Activated gamma-delta T cell treated with anti-CD3 and anti-CD28 coated beads, Interleukin-2, amount 50 U/mL, for 16 hours (primary cell): ENCODE measurements at places on chromosomes 5 and 9.

- DNase-seq: no peak
Observed at GRCh38 chr5:6404129-6404528, 25.8 kb upstream of the MED10 start.

DNA sequence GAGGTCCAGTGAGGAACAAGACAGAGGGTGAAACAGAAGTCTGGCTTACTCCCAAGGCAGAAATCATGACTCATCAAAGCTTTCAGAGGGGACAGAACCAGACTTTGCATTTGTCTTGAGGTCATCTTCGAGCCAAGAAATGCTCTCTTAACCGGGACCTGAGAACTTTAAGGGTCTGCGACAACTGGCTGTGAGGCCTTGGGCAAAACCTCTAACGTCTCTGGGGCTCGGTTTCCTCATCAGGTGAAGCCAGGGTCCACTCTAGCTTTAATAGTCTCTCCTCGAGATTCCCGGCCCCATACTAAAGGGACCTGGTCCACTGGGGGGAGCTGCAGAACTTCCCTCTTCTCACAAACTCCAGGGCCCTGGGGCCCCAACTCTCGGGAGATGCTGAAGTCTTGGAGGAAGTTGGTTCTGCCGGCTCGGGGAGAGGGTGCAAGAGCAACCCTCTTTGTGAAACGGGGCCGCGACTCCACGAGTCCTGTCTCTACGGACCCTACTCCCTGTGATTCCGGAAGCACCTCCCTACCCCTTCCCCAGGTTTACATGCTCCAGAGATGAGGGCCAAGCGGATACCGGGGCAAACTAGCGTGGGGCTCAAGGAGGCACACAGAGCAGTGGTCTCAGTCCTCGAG is 2.6 kb downstream of the GLIS3 start:
- DNase-seq: no peak

- DNase-seq: no peak
Observed at GRCh38 chr5:143217065-143217803, 186.3 kb downstream of the NR3C1 start.

- no peak for DNase-seq
Observed at GRCh38 chr5:90399251-90399650, 10.3 kb downstream of the CETN3 start.
